ENCODE measurements at places on chromosomes 3 and 15.

DNA sequence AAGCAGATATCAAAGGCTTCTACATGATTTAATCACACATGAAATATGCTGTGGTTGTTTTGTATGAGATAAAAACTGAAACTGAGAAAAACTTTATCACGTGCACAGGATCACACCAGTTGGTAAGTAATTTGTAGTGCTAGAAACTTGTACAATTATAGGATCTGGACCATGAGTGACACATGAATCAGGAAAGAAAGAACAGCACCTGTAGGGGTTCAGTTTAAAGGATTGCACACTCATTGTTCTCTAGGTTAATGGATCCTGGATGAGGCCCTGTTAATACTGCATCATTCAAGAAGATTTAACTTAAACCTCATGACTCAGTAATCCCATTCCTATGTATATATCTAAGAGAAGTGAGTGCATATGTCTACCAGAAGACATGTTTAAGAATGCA, 87.9 kb downstream of the STT3B start:
- DNase-seq, result no peak
- H3K27ac ChIP-seq, result peak overlapping the region; percentile 63
- H3K4me3 ChIP-seq, result no peak overlapping the region
- H3K36me3 ChIP-seq, result peaks cover 29% of the 10 kb centered on the region

- no peak for DNase-seq
- no peaks in the 10 kb centered on the region for H3K27me3 ChIP-seq
- no peak overlapping the region for H3K4me3 ChIP-seq
These were observed 111.5 kb downstream of the CFAP44 start for GRCh38 chr3:113329757-113330156.

GRCh38 chr3:115187149-115187757, 40.2 kb upstream of the ZBTB20 start:
- H3K27me3 ChIP-seq, result no peaks in the 10 kb centered on the region
- peak overlapping the region; percentile 84 for H3K4me3 ChIP-seq
- no peak for DNase-seq
- H3K4me1 ChIP-seq, result peaks cover 18% of the 10 kb centered on the region
- H3K36me3 ChIP-seq, result peaks cover 5% of the 10 kb centered on the region
- peak overlapping the region; percentile 86 for H3K27ac ChIP-seq

DNA sequence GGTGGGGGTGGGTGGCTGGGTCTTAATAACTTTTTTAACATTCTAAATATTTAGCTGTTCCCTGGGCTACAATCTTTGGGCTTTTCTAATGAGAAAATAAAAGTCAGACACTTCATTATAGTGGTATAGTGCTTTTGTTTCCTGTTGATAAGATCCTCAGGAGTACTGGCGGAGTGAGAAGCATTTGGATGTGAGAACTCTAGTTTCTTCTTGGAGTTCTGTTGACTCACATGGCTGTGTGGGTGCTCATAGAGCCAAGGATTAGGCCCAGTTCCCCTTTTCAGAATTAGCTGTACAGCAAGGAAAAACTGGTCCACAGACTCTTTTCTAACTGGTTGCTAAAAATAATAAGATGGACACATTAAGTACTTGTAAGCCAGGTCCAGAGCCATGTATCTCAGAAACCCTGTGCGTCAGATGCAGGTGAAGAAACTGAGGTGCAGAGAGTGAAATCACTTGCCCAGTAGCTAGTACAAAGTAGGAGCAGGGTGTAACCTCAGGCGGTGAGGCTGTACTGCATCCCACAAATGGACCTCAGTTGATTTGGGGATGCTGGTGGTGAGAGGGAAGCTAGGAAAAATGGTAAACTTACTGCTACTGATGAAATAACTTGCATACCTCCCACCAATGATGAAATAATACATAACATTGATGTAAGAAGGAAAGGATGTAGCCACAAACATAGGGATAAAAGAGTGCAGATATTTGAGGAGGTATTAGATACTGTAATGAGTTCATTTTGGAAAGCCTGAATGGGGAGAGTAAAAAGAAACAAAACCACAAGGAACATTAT, 2.3 kb downstream of the ITPR1 start:
- H3K4me1 ChIP-seq, result peaks cover 35% of the 10 kb centered on the region
- peaks cover 24% of the 10 kb centered on the region for H3K36me3 ChIP-seq
- peak overlapping the region; percentile 96 for H3K27ac ChIP-seq
- H3K27me3 ChIP-seq, result no peaks in the 10 kb centered on the region
- H3K4me3 ChIP-seq, result peak overlapping the region; percentile 99
- DNase-seq, result no peak

DNA sequence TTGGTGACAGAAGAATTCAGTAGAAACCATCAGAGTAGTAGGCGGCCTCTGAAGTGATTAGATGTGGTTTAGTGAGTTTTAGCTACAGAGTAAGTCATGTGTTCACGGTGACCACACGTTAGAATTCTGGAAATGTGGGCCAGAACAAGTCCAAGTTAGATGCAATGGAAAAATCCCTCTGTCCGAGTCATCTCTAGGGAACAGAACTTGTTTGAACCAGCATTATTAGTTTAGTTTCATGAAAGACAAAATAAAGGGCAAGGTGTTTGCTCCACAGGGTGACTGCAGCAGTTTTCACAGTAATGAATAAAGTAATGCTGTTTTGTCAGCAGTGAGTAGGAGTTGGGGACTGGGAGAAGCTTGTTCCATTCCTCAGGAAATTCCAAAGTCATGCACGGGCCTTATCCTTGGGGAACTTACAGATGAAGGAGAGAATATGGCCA, 100.2 kb downstream of the CGNL1 start:
- H3K4me3 ChIP-seq, result no peak overlapping the region
- H3K27me3 ChIP-seq, result peaks cover 16% of the 10 kb centered on the region
- no peak for DNase-seq
- no peaks in the 10 kb centered on the region for H3K4me1 ChIP-seq

GRCh38 chr15:69987492-69988489, 109.9 kb downstream of the TLE3 start:
- H3K27ac ChIP-seq, result peak overlapping the region; percentile 35
- H3K4me1 ChIP-seq, result peaks cover 42% of the 10 kb centered on the region
- no peak overlapping the region for H3K4me3 ChIP-seq
- H3K27me3 ChIP-seq, result no peaks in the 10 kb centered on the region
- H3K36me3 ChIP-seq, result no peaks in the 10 kb centered on the region
- no peak for DNase-seq

DNA sequence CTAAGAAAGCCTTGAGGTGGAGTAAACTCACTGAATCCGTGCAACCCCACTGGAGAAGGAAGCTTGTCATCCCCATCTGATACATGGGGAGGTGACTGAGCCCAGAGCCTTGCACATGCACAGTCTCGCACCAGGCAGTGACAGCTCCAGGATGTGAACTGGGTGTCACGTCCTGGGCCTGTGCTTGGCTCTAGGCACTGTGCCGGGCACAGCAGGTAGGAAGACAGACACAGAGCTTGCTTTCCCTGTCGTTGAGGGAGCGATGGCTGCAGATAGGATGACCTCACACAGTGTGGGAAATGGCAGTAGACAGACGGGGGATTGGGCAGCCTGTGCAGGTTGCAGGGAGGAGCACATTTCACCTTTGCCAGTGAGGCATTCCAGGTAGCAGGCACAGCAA, 12.2 kb upstream of the ATP2B2 start:
- no peak overlapping the region for H3K27ac ChIP-seq
- no peak overlapping the region for H3K4me3 ChIP-seq

DNA sequence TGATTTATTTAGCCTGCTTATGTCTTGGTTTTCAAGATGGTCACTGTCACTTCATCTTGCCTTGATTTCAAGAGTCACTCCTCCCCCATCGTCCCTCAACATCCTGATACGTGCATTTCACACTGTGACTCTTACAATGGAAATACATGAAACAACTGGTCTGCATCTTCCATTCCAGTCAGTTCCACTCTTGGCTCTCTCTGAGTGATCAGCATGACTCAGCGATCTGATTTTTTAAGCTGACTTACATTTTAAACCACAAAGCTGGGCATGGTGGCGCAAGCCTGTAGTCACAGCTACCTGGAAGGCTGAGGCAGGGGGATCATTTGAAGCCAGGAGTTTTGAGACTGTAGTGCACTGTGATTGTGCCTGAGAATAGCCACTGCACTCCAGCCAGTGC, 271.2 kb upstream of the ROPN1 start:
- H3K27me3 ChIP-seq, result peaks cover 1% of the 10 kb centered on the region
- DNase-seq, result no peak
- no peak overlapping the region for H3K27ac ChIP-seq
- no peaks in the 10 kb centered on the region for H3K4me1 ChIP-seq
- H3K36me3 ChIP-seq, result no peaks in the 10 kb centered on the region

GRCh38 chr15:95449230-95449628, 881.3 kb upstream of the NR2F2 start:
- H3K27ac ChIP-seq, result no peak overlapping the region
- no peaks in the 10 kb centered on the region for H3K36me3 ChIP-seq
- H3K4me1 ChIP-seq, result no peaks in the 10 kb centered on the region
- DNase-seq, result no peak
- no peak overlapping the region for H3K4me3 ChIP-seq

- H3K36me3 ChIP-seq, result no peaks in the 10 kb centered on the region
- H3K27me3 ChIP-seq, result no peaks in the 10 kb centered on the region
- no peak overlapping the region for H3K4me3 ChIP-seq
- no peaks in the 10 kb centered on the region for H3K4me1 ChIP-seq
- DNase-seq, result no peak
- H3K27ac ChIP-seq, result no peak overlapping the region
These were observed 809.9 kb downstream of the MCTP2 start for GRCh38 chr15:95041297-95041696.

- H3K27me3 ChIP-seq, result peaks cover 3% of the 10 kb centered on the region
- H3K4me3 ChIP-seq, result no peak overlapping the region
- H3K4me1 ChIP-seq, result no peaks in the 10 kb centered on the region
- no peaks in the 10 kb centered on the region for H3K36me3 ChIP-seq
- DNase-seq, result no peak
These were observed 2.4 kb downstream of the MKRN3 start for GRCh38 chr15:23567921-23568320.

GRCh38 chr15:65812467-65812866, 20.4 kb upstream of the DENND4A start:
- H3K4me3 ChIP-seq, result no peak overlapping the region
- H3K27me3 ChIP-seq, result no peaks in the 10 kb centered on the region
- H3K27ac ChIP-seq, result no peak overlapping the region
- no peak for DNase-seq
- H3K4me1 ChIP-seq, result peaks cover 13% of the 10 kb centered on the region

DNA sequence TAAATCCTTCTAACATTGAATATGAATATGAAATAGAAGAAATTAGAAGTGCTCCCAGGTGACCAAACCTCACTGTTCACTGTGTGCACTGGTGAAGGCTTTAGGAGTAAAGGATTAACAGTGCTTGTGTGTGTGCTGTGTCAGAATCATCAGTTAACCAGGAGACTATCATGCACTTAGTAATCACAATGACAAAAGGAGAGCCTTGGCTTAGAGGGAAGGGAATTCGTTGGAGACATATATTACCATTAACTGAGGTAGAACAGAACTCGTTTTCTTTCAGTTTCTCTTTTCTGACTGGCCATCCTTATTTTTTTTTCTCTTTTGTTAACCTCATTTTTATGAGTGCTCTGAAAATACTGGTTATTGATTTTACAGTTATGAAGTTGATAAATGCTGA, 213.3 kb upstream of the GBE1 start:
- no peaks in the 10 kb centered on the region for H3K27me3 ChIP-seq
- no peaks in the 10 kb centered on the region for H3K36me3 ChIP-seq
- no peaks in the 10 kb centered on the region for H3K4me1 ChIP-seq
- no peak overlapping the region for H3K27ac ChIP-seq
- no peak for DNase-seq
- H3K4me3 ChIP-seq, result no peak overlapping the region

DNA sequence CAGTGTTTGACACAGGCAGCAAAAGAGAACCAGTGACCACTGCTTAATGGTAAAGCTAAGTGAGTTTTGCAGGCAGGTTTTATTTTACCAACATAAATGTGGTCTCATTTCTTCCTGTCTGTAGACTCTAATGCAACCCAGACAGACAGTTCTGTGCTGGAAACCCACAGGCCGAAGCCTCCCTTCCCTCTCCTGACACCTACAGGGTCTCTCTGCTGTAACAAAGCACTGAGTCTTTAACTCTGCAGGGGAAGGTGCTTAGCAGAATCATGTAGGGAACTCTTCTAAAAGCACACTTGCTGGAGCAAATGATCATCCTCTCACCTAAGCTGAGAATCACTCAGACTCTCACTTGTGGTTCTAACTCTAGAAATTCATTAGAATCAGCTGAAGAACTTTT, 200.3 kb downstream of the KBTBD8 start:
- no peak for DNase-seq
- peaks cover 5% of the 10 kb centered on the region for H3K4me1 ChIP-seq
- no peaks in the 10 kb centered on the region for H3K36me3 ChIP-seq
- no peak overlapping the region for H3K4me3 ChIP-seq
- H3K27me3 ChIP-seq, result no peaks in the 10 kb centered on the region

- no peak overlapping the region for H3K27ac ChIP-seq
- peaks cover 2% of the 10 kb centered on the region for H3K4me1 ChIP-seq
- H3K4me3 ChIP-seq, result no peak overlapping the region
- DNase-seq, result no peak
These were observed 217.9 kb downstream of the SATB1 start for GRCh38 chr3:18207226-18207625.

DNA sequence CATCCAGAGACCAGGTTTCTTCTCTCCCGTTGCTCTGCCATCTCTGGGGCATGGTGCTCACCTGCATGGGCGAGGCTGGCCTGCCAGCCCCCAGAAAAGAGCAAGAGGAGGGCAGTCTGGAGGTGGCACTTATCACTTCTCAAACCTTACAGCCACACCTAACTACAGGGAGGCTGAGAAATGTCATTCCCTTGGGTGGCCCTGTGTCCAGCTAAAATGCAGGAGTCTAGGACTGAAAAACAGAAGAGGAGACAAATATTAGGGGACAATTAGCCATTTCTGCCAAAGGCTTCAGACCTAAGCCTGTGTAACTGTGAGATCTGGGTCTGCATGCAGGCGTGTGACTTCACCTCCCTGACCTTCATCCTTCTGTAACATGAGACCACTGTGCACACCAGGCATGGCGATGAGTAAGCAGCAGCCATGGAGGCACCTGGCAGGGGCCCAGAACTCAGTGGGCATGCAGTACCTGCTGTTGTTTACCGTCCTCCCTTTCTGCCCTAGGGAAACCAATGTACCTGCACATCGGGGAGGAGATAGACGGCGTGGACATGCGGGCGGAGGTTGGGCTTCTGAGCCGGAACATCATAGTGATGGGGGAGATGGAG, 83.4 kb downstream of the MESD start:
- H3K4me1 ChIP-seq, result no peaks in the 10 kb centered on the region
- H3K27ac ChIP-seq, result no peak overlapping the region
- H3K27me3 ChIP-seq, result peaks cover 2% of the 10 kb centered on the region
- H3K4me3 ChIP-seq, result no peak overlapping the region

GRCh38 chr3:193346259-193346658, 32.3 kb downstream of the ATP13A5 start:
- H3K27ac ChIP-seq, result no peak overlapping the region
- H3K27me3 ChIP-seq, result peaks cover 5% of the 10 kb centered on the region
- H3K4me1 ChIP-seq, result no peaks in the 10 kb centered on the region
- no peaks in the 10 kb centered on the region for H3K36me3 ChIP-seq

GRCh38 chr15:63380151-63380807, 1.4 kb downstream of the CA12 start:
- no peaks in the 10 kb centered on the region for H3K36me3 ChIP-seq
- no peak overlapping the region for H3K27ac ChIP-seq
- H3K4me1 ChIP-seq, result peaks cover 6% of the 10 kb centered on the region
- no peak overlapping the region for H3K4me3 ChIP-seq
- H3K27me3 ChIP-seq, result peaks cover 28% of the 10 kb centered on the region
